ENCODE measurements at places on chromosomes 2 and 18.

- no peak for DNase-seq
Measured at GRCh38 chr18:11963991-11964484, 17.3 kb upstream of the IMPA2 start.

DNA sequence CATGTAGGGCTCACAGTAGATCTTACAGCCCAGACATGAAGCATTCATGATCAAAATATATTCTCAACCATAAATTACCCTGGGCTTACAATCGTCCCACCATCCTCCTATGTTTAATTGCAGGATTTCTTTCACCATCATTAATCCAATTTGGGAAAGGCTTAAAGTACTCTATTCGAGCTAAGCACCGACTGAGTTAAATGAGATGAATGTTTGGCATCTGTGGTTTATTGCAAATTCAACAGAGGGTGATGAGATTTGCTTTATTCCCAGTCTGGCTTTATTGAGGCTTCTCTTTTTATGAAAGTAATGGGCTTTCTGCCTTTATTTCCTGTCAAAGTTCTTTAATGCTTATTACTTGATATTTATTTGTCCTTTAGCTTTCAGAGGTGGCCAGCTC is 159.0 kb downstream of the METTL4 start:
- DNase-seq, result no peak

DNA sequence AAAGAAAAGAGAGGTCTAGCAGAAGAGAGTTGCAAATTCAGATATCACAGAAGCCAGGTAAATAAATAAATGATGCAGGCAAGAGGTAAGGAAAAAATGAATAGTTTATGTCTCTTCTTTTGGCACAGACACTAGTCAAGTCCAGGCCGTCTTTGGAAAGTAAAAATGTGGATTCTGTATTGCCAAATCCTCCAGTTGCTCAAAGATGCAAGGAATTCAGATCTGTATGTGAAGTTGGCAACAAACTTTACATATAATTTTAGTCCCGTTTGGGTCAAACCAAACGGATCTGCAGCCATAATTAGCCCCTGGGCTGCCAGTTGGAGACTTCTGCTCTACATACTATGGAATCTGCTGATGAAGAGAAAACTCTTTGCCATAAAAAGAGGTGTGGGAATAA is 200.5 kb upstream of the RND3 start:
- DNase-seq, result no peak

DNA sequence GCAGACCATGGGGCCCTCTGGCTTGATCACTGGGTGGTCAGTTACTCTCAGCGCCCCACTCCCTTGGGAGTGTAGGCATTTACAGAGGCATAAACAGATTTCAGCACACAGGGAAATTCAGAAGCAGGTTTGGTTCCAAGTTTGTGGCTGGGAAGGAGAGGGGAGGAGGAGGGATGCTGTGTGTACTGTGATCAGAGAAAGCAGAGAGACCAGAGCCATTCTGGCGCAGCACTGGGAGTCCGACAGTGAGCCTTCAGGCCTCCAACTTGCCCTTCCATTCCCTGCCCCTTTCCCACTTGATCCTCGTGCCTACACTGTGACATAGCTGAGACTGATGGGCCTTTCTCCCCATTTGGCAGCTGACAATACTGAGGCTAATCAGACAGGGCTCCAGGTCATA is 47.8 kb upstream of the LOXHD1 start:
- no peak for DNase-seq

GRCh38 chr2:108243566-108243965 is 3.8 kb downstream of the SULT1C3 start:
- no peak for DNase-seq

DNA sequence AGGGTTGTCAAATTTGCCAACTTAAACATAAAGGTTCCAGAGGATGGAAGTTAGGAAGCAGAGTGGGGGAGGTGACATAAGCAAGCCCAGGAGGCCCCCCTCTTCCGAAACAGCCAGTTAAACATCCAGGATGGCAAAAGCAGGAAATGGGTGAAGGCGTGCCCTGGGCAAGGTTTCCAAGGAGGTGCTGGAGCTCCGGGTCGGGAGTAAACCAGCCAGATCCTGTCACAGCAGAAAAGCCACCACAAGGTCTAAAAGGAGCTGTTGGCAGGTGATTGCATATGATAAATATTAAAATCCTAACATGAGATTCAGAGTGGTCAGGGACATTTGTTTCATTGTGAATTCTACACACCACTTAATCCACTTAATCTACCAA is 572.2 kb upstream of the SALL3 start:
- no peak for DNase-seq

DNA sequence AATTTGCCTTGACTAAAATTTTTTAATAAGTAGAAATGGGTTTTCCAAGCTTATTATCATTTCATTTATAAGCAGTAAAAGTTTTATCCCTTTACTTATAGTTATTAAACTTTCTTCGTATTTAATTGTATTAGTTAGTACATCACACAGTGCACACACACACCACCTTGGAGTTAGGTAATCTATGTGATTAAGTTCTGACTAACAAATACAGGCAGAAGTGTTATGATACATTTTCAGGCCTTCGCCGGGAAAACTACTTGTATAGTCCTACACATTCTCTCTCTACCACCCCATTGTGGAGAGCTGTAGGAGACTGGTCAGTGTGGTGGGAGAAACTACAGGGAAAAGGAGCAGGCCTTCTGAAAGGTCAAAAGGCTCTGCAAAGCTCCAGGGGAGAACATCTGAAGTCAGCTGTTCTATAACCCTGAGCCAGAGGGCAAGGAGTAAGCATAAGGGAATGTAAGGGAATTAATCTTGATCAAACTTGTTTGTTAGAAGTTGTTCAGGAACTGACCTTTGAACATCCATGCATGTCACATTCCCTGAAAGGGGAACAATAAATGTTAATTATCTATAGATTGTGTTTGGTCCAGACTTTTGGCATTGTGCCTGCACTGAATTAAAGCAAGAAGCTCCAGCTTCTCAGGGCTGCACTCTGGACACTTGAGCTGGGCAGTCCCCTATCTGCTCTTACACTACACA is 231.7 kb downstream of the FSIP2 start:
- no peak for DNase-seq

GRCh38 chr2:84636080-84636971 is 120.0 kb downstream of the DNAH6 start:
- no peak for DNase-seq

DNA sequence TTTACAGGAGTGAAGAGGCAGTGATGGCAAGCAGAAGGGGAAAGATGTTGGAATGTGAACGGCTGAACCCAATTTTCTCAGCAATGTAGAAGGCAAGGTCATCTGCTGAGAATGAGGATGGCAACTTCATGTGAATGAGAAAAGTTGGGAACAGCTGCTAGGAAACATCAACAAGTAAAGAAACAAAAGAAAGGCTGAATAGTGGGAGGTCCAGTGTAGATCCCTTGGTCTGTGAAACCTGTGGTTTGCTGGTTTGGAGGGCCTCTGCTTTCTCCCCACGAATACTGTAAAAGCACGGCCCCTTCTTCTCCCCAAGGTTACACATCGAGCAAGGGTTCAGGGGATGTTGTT is 27.4 kb downstream of the MARCHF4 start:
- DNase-seq, result no peak

DNA sequence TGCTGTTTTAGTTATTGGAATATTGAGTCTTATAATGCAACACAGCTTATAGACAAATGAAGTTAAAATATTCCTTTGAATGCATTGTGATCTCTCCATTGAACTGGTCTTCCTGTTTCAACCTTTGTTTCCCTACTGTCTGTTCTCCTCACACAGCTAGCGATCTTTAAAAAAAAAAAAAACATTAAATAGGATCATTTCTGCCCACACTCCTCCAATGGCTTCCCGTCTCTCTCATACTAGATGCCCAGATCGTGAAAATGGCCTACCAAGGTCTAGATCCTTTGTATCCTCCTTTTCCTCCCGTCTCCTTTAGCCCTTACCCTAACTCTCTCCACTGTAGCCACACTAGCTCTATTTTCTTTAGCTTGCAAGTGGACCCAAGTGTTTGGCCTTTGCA is 2.4 kb downstream of the FAM171B start:
- DNase-seq, result no peak

DNA sequence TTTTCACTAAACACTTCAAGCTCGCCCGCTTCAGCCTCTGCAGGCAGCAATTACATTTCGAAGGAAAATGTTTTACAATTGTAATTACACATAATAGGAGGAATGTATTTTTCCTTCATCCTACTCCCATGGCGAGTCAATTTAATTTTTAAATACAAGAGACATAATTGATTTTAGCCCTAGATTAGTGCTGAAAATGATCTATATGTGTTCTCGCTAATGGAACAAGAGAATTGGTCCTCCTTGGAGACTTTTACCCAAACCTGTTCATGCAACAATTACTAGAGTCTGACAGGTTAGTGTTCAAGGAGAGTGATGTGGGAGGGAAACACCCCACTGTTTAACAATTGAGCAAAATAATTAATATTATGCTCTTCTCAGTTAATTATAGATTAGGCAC is 509.4 kb upstream of the SETBP1 start:
- no peak for DNase-seq

- DNase-seq, result no peak
Measured at GRCh38 chr2:197097578-197098366, 171.3 kb upstream of the PGAP1 start.

DNA sequence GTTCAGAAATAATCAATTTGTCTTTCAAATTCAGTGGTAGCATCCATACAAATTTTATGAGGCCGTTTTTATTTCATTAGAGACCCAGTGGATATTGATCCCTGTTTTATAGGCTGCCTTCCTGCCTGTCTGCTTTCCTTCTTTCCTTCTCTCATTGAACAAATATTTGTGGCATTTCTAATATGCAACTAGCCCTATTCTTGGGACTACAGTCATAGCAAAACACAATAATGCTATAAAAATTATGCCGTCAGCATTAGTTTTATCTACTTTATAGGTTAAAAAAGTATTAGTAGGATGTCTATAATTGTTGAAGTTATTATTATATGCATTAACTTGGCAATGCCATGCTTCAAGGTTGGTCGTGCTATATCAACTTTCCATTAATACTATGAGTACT is 2037.8 kb upstream of the LRRTM1 start:
- no peak for DNase-seq

DNA sequence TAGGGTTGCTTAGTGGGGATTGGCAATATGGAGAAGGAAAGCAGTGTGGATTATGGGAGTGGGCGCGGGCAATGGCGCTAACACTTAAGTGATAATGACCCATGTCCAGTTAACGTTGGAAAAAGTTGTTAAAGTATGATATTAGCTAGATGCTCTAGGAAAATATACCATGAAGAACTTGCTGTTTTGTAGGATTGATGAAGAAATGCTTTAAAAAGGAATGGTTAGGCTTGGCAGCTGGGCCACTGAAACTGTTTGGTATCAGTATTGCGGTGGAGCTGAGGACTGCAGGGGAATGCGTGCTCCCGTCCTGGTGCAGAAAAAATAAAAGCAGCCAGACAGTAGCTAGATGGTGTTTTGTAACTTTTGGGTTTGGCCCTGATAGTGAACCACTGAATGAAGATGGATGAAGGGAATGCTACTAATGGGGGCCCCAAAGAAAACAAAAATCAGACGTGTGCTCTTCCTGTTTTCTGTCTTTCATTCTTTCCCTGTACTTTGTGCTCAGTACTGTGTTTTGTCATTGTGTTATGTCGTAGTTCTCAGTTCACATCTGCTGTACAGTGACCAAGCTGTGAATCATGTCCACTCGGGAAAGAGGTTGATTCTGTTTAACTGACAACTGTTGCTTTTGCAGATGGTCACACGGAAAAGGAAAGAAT is 999 bp downstream of the INSIG2 start:
- DNase-seq, result peak; percentile 19

DNA sequence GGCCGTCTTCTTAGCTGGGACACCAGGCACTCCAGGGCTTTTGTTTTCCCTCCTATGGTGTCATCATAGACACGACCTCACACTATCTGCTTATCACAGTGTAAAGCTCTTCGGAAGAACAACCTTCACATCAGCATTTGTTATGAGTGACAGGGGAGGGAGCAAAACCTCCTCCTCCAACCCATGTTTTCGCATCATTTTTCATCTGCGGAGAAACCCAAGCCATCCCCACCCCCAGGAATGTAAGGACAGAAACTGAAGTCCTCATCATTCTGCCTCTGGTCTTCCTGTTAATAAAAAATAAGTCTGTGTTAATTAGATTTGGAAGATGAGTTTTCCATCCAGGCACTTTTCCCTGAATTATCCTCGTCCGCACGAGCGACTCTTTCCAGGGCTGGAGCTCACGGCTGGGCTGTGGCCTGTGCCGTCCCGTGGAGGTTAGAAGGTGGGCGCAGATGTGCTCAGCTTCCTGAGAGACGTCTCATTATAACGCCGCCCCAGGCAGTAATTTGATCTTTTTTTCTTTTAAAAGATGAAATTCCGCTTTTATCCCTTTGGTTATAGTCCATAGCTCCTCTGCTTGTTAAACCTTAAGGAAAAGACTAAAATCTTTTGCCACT is 101.6 kb upstream of the TMEM18 start:
- no peak for DNase-seq

DNA sequence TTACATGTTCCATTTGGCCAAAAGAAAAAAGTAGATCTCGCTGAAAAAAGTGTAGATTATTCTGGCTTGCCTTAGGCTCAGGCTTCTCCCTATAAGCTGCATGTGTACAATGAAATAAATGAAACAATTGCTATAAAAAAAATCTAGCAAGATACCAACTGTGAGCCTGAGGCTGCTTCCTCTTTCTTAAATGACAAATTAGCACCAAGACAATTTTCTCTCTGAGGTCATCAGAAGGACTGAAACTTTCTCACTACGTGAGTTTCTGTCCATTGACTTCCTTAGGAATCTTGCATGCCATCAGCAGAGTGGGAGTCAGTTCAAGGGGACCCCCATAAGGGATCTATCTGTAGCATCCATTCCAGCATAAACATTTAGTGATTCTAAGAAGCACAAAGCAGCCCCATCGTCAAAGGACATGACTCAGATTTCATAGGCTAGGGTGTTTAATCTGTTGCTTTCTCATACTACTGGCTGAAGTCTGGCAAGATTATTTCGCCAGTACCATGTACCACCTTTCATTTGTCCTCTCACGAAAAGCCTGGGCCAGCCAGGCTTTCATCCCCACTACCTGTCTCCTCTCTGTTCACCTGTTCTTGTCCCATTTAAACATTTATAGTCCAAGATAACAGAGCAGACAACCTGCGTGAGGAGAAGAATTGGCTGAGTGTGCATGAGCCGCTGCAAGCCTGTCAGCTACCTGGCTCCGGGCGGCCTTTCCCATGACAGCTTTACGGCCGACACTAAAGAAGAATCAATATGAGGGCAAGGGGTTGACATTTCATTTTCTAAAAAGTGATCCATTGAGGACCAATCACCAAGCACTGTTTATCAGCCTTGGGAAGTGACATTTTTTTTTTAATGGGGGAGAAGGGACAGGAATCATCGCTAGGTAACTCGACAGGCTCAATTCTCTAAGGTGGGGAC is 120.0 kb downstream of the EPHA4 start:
- no peak for DNase-seq

Measured in activated naive CD8-positive, alpha-beta T cell treated with anti-CD3 and anti-CD28 coated beads for 36 hours (primary cell).